ENCODE measurements at places on chromosomes 1 and 21.
A peak's percentile ranks its signal among the peaks of the same experiment; 100 is the strongest.

DNA sequence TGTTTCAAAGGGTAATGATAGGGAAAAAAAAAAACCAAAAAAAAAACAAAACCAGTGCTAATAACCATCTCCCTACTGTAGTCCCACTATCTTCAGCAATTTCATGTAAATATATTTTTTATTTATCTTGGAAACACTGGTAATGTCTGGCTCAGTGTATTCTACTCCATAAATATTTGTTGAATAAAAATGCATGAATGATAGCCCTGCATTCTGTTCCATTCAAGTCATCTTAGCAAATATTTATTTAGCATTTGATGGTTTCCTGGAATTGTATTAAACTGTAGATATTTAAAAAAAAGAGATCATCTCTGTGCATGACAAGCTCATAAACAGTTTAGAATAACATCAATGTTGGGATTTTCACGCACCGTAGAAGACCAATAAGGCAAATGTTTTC lies 24.2 kb downstream of the IL23R start:
- DNase-seq = no peak

- no peak for DNase-seq
Observed at GRCh38 chr1:184310157-184310819, 76.5 kb upstream of the C1orf21 start.

- DNase-seq = no peak
Observed at GRCh38 chr1:116078699-116079223, 32.4 kb upstream of the MAB21L3 start.

- DNase-seq = no peak
Observed at GRCh38 chr1:236751385-236751784, 43.7 kb upstream of the MTR start.

- no peak for DNase-seq
Observed at GRCh38 chr1:119321666-119322419, 46.7 kb upstream of the HAO2 start.

DNA sequence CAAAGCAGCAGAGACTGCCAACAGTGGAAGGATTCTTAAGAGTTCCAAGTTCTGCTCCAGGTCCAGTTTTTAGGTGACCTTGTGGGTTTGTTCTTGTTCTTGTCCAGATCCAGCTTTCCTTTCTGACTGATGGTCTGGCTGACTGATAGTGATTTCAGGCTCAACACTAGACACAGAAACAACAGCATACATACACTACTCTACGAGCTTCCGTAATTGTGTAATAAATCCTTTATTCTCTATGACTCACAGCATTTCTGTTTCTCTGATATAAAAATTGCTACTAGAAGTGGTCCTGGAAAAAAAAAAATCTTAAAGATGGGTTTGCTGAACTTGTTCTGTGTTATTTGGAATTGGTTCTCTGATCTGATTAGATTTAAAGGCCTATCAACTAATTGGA lies 62.2 kb upstream of the PTCH2 start:
- no peak for DNase-seq

DNA sequence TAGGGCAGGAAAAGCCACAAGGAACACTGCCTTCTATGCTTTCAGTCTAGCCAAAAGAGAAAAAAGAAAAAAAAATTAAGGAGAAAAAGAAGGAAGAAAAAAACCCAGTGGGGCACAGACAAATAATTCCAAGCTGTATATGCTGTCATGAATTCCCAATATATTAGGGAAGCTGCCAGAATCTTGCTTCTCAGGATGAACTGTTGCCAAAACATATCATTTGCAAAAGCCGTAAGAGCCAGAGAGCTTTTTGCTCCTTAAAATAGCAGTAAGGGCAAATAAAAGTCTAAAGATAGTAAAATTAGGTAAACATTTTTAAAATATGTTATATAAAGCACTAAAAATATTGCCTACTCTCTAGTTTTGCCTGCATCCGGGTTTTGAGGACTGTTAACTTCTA lies 52.1 kb downstream of the PGM1 start:
- no peak for DNase-seq

DNA sequence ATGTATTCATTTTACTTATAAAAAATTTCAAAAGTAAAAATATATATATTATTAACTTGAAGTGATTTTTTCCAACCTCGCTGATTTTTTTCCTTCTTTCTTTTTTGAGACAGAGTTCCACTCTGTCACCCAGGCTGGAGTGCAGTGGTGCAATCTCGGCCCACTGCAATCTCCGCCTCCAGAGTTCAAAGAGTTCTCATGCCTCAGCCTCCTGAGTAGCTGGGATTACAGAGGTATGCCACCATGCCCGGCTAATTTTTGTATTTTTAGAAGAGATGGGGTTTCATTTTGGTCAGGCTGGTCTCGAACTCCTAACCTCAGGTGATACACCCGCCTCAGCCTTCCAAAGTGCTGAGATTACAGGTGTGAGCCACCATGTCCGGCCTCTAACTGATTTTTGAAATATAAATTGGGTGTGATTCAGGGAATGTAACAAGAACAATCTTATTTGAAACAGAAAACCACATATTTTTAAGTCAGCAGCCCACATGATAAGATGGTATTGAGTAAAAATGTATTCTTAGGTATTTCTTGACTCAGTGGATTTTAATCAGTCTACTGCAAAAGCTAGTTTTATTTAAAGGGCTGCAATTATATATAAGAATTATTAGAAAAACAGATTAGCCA lies 30.0 kb downstream of the ZBTB8B start:
- DNase-seq = no peak

DNA sequence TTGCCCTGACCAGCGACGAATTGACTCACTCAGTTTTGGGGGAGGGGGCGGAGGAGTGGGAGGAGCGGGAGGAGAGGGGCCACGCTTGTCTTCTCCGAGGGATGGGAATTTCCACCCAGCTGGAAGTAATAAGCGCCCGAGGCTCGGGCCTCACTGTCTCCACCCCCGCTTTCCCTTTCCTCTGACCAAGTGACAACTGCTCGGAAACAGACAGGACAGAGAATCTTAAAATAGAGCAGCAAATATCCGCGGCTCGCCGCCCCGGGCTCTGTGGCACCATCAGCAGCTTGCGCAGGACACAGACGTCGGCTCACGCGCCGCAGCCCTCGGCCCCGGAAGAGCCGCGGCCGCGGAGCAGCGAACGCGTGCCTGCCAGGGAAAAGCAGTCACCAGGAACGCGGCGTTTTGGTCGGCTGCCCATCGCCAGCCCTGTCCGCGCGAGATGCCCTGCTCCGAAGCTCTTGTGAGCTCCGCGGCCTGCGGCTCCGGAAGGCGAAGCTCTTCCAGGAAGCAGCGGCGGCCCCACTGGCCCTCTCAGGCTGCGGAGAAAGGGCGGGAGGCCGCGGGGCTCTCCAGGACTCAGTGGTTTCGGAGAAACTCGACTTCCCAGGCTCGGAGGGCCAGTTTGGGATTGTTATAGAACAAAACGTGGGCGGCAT lies 10.7 kb upstream of the RGS16 start:
- peak; percentile 21 for DNase-seq

DNA sequence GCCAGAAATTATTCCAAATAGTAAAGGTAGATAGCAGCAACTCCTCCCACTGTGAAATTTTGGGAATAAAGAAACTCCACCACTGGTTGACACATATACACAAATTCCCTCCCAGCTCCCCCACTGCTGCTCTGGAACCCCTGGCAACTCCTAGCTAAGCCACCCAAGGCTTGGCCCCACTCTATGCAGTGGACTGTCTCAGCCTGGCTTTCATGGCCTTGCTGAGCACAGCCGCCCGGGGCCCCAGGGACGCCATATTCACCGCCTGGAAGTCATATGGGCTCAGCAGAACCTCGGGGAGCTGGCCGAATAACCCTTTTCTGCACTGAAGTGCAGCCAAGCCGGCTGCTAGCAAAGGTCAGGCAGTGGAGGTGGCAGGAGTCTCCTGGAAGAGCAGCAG lies 15.4 kb upstream of the RBM34 start:
- no peak for DNase-seq

- no peak for DNase-seq
Observed at GRCh38 chr1:32969566-32969965, 5.0 kb upstream of the RNF19B start.

DNA sequence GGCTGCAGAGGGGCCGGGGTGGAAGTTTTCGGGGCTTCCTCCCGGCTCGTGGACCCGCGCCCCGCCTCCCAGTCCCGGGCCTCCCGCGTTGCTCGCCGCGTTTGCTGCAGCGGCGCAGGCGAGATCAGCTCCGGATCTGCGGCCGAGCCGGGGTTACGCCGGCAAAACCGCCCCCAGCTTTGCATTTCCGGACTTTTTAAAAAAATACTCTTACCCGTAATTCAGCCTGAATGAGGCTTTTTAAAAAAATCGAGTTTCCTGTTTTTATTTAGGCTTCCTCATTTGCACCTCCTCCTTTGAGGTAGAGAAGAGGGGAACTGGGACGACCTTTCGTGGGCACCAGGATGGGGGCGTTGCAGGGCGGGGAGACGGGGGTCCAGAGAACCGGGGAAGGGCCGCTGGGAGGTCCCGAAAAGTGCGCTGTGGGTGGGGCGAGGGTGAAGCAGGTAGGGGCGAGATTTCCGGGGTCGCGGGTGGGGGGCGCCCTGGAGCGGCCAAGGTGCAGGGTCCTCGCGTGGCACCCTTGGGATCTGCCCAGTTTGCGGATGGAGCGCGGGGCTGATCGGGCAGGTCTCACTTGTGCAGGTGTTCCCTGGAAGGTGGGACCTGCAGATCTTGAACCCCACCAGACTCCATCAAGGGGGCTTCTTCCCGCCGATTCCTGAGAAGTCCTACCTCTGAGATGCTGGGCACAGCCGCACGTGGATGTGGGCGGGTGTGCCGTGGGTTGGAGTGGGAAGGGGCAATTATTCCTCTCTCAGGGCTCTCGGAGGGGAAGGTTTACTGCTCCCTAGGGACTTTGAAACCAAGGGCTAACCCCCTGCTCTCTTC lies 1.1 kb downstream of the PIK3CD start:
- DNase-seq = peak; percentile 68

GRCh38 chr1:235270625-235271024 lies 57.4 kb downstream of the ARID4B start:
- DNase-seq = no peak

DNA sequence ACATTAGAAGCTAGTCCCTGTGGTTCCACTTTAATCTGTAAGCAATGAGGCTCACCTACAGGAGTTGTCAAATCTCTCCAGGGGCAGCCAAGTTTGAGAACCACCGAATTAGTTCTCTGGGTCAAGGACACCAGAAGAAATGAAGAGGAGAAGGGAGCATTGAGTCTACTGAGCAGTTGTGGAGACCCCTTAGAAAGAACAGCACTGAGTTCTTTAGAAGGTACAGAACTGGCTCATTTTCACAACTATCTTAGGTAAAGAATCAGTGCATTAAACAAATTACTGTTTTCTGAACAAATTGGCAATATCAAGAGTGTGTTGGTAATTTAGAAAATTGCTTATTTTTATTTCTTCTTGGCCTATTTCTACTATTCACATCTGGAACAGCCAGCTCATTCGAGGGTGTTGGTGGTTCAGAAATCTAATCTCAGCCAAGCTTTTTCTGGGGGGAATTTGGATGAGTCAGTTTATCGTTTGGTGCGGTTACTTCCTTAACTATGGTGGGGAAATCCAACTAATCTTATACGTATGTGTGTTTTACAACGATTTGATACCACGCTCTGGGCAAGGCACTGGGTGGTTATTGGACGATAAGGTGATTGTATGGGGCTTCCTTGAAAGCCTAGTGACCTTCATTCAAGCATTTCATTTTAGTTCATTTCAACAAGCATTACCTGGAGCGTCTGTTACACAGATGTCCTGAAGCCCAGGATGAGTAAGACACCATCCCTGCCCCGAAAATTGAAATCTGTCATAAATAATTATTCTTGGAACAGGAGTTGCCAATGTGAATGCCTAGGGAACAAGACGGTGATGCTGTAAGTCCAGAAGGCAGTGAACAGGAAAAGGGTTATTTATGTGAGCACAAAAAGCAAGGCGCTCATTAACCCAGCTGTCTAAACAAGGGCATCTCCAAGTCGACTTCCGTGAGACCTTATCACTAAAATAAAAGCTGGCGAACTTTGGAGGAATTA lies 52.0 kb upstream of the TMPRSS2 start:
- DNase-seq = no peak

DNA sequence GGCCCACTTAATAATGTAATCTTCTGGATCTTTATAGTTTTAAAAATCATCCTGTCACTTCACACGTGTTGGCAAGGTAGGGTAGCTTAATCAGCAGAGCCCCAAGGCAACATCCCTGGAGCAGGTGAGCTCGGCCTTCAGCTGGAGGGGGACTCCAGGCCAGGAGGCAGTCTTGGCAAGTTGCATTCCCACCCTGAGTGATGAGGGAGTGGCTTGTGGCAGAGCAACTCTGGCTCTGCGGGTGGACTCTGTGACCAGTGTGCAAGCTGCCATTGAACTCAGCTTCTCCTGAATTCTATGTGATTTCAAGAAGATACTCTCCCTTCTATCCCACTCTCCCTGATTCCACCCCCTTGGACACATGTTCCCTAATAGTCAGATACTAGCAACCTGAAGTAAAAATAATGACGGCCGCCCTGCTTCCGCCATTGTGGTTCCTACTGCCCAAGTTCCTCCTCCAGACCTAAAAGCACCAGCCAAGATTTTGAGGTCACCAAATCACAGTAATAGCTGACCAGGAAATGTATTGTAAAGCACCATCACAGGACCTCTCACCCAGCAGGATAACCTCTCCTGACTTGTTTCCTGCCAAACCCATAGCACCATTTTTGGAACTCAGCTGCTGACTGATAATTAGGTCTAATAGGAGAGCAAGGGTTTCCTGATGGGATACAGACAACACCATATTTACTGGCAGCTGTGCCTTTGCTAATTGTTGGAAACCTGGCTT lies 11.5 kb upstream of the LYST start:
- DNase-seq = no peak

- no peak for DNase-seq
Observed at GRCh38 chr1:85137660-85138059, 63.2 kb downstream of the SYDE2 start.

DNA sequence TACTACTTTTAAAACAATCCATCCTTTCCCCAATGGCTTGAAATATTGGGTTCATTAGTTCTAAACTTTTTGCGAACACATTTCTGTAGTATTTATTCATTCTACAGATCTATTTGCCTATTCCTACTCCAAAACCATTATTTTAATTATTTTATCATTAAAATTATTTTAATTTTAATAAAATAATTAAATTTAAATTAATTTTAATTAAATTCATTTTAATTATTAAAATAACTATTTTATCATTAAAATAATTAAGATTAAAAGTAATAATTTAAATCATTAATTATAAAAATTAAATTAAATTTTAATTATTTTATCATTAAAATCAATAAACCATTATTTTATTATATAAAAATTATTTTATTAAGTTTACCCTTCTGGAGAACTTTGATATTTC lies 15.6 kb downstream of the EDEM3 start:
- DNase-seq = no peak

GRCh38 chr1:93665015-93665414 lies 16.6 kb downstream of the BCAR3 start:
- no peak for DNase-seq

Measured in effector memory CD4-positive, alpha-beta T cell (primary cell).